RWPE1 (cell line): ENCODE measurements at places on chromosomes 16 and 17.

- no peak for DNase-seq
These were observed 97.9 kb upstream of the CDH11 start for GRCh38 chr16:65219786-65220185.

DNA sequence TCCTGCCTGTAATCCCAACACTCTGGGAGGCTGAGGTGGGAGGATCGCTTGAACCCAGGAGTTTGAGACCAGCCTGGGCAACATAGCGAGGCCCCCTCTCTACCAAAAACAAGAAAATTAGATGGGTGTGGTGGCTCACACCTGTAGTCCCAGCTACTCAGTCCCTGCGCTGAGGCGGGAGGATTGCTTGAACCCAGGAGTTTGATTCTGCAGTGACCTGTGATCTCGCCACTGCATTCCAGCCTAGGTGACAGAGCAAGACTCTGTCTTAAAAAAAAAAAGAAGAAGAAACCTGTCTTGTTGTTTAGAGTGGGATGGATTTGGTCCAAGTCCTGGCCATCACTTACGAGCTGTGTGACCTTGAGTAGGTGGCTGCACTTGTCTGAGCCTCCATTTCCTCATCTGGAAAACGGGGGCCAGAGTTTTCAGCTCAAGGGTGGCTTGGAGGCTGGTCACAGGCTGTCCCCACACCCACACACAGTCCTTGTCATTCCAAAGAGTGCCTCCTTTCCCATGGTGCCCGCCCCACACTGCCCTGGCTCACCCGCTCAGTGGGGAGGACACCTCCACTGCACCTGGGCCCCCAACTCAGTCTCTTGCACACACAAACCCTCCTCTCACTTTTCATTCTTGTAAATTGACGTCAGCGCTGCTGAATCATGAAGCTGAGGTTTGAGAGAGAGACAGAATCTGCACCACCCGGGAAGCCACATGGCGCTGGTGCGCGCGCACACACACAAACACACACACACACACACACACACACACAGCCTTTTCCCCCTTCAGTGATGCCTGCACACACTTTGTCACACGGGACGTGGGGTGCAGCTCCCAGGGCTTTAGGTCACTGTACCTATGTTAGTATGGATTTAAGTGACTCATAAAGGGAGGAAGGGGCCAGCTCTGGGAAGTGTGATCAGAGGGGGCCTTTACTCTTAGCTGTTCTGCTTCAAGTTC is 4.2 kb downstream of the SOCS1 start:
- no peak for DNase-seq

DNA sequence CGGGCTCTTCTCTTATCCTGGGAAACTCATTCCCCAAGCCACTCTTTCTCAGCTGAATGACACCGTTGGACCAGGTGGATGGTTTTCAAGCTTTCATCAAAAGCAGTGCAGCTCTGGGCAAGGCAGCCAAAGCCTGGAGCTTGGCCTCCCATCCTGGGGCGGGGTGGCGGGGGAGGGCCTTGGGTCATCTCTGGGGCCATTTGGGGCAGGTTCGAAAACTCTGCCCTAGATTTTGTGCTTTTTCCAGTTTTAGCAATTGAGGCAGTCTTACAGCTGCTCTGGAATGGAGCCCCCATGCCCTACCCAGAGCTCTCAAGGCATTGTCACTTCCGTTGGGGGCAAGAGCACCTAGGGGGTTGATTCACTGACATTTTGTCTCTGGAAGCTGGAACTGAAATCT is 9.1 kb downstream of the MPRIP start:
- DNase-seq, result no peak

DNA sequence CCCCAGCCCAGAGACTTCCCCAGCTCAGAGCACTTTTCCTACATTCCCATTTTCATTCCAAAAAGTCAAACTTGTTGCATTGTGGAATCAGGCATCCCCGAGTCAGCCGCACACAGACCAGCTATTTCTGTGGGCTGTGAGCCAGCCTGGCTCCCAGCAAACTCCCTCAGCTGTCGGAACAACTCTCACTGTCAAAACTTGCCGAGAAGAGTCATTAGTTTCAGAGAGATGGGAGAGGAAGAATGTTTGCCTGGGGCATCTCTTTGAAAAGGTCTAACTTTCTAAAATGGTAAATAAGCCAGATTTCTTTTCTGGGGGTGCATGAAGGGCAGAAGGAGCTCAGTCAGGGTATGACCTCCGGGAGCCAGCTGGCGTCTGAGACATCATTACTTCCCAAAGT is 280.0 kb downstream of the TMEM114 start:
- no peak for DNase-seq

DNA sequence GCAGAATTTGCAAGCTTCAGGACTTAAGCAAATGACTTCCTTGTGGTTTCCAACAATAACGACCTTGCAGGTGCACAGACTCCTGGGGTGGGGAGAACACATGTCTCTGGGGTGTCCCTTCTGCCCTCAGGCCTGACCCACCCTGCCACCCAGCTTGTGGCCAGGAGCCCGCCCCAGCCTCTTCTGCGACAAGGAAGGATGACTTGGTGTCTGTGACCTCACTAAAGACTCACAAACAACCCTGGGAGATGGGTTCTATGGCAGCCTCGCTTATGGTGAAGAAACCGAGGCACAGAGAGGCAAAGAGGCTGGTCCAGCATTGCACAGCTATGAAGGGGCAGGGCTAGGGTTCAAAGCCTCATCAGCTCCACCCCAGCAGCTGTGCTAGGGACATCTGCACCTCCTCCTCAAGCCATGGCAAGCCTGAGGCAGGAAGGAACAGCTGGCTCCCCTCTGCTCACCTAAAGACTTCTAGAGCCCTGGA is 2.6 kb downstream of the ATP2A3 start:
- no peak for DNase-seq

DNA sequence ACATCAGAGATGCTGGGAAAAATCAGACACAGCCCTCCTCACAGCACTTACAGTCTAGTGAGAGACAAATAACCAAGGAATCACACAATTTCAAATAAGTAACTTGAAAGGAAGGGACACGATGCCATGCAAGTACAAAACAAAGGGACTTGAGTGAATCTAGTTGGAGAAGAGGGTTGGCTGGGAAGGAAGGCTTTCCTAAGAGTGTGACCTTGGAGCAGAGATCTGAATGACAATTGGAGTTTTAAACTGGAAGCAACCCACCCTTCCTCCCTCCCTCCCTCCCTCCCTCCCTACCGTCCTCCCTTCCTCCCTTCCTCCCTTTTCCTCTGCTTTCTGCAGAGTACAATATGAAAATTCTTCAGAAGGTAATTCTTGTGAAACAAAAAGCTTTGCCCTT is 31.1 kb downstream of the ADAMTS18 start:
- DNase-seq, result no peak

DNA sequence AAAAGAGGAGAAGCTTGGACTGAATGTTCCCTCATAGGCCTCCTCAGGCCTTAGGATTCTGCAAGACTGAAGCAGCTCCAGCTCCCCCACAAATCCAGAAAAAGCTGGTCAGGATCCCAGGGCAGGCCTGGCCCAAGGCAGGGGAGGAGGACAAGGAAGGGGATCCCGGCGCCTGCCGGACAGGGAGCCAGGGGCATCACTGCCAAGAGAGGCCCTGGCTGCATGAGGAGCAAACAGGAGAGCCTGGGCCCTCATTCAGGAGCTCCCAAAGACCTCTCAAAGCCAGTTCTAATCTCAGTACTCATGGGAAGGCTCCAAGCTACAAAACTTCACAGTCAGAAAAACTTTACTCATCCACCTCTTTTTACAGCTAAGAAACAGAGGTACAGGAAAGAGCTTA is 67.3 kb downstream of the ZNF423 start:
- no peak for DNase-seq

DNA sequence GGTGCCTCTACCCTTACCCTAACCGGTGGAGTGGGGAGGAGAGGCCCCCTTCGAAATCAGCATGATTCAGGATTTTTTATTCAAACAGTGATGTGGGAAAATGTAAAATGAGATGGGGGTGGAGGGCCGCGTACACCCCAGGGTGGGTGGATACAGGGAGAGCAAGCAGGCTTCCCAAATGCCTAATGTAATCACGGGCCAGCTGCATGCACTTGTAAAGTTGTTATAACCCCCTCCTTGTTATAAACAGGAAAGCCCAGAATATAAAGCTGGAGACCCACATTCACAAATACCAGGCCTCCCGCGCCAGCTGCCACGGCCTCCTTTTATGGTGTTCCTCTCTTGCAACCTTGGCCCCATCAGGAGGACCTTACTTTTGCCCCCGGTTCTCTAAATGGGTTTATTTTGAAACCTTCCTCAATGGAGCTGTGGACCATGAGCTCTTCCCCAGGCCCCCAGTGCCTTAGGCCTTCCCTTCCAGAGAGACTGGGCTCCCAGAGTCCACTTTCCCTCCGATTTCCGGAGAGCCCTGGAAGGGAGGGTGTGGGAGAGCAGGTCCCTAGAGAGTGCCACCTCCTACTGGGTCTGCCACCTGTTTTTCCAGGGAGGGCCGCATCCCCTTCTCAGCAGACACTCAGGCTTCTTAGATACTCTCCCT is 906 bp upstream of the FOXL1 start:
- no peak for DNase-seq

GRCh38 chr17:45427181-45427835 is 5.4 kb downstream of the ARHGAP27 start:
- DNase-seq, result no peak

GRCh38 chr17:48790607-48791127 is 26.4 kb downstream of the TTLL6 start:
- DNase-seq, result no peak

- DNase-seq, result no peak
These were observed 15.0 kb downstream of the CCDC47 start for GRCh38 chr17:63758428-63758827.

DNA sequence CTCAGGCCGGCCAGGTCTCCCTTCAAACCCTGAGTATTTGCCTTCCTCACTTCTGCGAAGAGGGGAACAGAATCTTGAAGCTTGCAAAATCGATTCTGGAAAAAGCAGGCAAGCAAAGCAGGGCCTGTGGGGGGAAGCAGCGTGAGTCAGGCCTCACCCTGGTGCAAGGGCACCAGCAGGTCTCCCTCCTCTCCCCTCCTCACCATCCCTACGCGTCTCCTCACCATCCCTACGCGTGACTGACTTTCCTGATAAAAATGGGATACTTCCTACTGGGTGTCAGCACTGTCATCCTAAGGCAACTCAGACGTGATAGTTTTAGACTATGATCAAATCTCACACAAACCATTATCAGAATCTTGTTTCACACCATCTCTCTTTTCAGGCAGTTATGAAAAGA is 12.1 kb downstream of the CMTM3 start:
- DNase-seq, result no peak

- peak; percentile 81 for DNase-seq
These were observed 1.1 kb upstream of the MLLT6 start for GRCh38 chr17:38703742-38704605.

- no peak for DNase-seq
These were observed 9.6 kb downstream of the ZNF205 start for GRCh38 chr16:3121851-3122467.

- no peak for DNase-seq
These were observed 59.8 kb upstream of the NLRP1 start for GRCh38 chr17:5644065-5644464.

- DNase-seq, result no peak
These were observed 12.2 kb upstream of the C16orf54 start for GRCh38 chr16:29757950-29758466.

GRCh38 chr17:74231928-74232907 is 18.8 kb downstream of the TTYH2 start:
- no peak for DNase-seq

- no peak for DNase-seq
These were observed 6.1 kb downstream of the KIF19 start for GRCh38 chr17:74332017-74332650.

GRCh38 chr16:34802848-34803599 is 1343.6 kb downstream of the TP53TG3F start:
- DNase-seq, result no peak

DNA sequence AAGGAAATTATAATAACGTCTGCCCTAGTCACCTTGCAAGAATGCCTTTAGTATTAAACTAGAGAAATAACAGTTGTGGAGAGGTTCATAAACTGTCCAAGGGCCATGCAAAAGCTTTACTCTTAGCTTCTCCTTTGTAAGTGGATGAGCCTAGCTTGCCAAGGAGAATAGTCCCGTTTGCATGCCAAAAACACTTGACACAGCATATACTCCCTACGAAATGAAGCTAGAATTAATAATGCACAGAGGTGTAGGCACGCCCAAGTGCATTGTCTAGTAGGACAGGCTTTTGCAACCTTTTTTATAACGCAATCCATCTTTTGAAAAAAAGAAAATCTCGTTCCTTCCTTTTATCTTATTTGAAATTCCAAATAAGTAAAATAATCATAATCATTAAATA is 12.8 kb upstream of the CDRT4 start:
- DNase-seq, result no peak

- no peak for DNase-seq
These were observed 43.4 kb upstream of the SOX9 start for GRCh38 chr17:72077326-72077960.

DNA sequence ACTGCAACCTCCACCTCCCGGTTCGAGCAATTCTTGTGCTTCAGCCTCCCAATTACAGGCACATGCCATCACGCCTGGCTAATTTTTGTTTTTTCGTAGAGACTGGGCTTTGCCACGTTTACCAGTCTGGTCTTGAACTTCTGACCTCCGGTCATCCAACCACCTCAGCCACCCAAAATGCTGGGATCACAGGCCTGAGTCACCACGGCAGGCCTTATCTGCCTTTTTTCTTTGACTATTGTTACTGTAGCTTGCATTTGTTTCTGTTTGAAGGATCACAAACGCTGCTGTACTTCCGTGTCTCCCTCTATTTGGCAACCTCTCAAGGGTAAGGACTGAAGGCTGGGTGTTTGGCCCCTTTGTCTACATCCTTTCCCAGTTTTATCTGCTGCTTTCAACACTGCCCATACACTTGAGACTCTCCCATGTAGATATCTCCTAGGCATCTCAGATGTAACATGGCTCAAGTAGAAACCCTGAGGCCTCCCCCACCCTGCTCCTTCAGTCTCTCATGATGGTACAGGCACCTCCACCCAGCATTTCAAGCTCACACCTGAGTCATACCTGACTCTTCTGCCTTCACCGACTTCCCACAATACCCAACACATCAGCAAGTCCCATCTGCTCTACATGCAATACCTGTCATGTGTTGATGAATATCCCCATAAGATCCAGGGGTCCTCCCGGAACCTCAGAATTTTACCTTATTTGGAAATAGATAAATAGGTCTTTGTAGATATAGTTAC is 219.0 kb downstream of the CPPED1 start:
- DNase-seq, result no peak
